Camera-type eye (tissue), 1 donor: ENCODE measurements at places on chromosomes 4 and X. TPM values are rescaled to one million over a fixed set of nuclear protein-coding genes. Genes with fewer than 3 reads are reported as not detected.

The TEX13C gene
- total RNA-seq, result not detected

The FGF16 gene
- 0.66 TPM for total RNA-seq

The PFKFB1 gene
- not detected for total RNA-seq

The CFAP47 gene
- total RNA-seq, result 8.7 TPM

The PABPC5 gene
- total RNA-seq, result 8.4 TPM

The DCAF4L1 gene
- total RNA-seq, result 0.16 TPM

The EPHA5 gene
- total RNA-seq, result 34.1 TPM

The MAGEB2 gene
- not detected for total RNA-seq

The UGT8 gene
- 2.1 TPM for total RNA-seq

The GAGE12E gene
- not detected for total RNA-seq

The MAGEA12 gene
- total RNA-seq, result not detected

The DCAF12L1 gene
- total RNA-seq, result 0.49 TPM

The KLB gene
- 0.11 TPM for total RNA-seq

The FAM114A1 gene
- 126 TPM for total RNA-seq

The PPP1R2C gene
- total RNA-seq, result not detected

The RTL9 gene
- 1.2 TPM for total RNA-seq

The TMPRSS11D gene
- total RNA-seq, result 0.71 TPM

The LONRF3 gene
- total RNA-seq, result 5.0 TPM

The CENPVL3 gene
- total RNA-seq, result 1.9 TPM

The EGFL6 gene
- 75.3 TPM for total RNA-seq

The GABRQ gene
- total RNA-seq, result 1.6 TPM

The PPM1K gene
- 54.4 TPM for total RNA-seq

The TCP11X1 gene
- not detected for total RNA-seq

The GAGE2A gene
- total RNA-seq, result not detected

The ZCCHC12 gene
- 14.9 TPM for total RNA-seq

The IGSF1 gene
- 8.0 TPM for total RNA-seq

The L1CAM gene
- total RNA-seq, result 57.3 TPM

The ANXA3 gene
- total RNA-seq, result 16.8 TPM

The PCDH19 gene
- total RNA-seq, result 28.6 TPM

The TDO2 gene
- total RNA-seq, result 0.82 TPM

The NAT8L gene
- 3.5 TPM for total RNA-seq

The RLIM gene
- 82.5 TPM for total RNA-seq

The RNF212 gene
- 1.6 TPM for total RNA-seq

The PRRG3 gene
- total RNA-seq, result 24.4 TPM

The FAM53A gene
- 4.1 TPM for total RNA-seq

The STOX2 gene
- 40.6 TPM for total RNA-seq

The BRCC3 gene
- 18.5 TPM for total RNA-seq

The HTR2C gene
- total RNA-seq, result 0.49 TPM

The DGKQ gene
- 8.8 TPM for total RNA-seq

The ZNF674 gene
- total RNA-seq, result 11.4 TPM

The GC gene
- not detected for total RNA-seq

The DKK2 gene
- 54.8 TPM for total RNA-seq

The YY2 gene
- 3.2 TPM for total RNA-seq

The SPIN3 gene
- 33.4 TPM for total RNA-seq

The WNK3 gene
- total RNA-seq, result 22.2 TPM

The USP38 gene
- 36.1 TPM for total RNA-seq

The GRIA3 gene
- total RNA-seq, result 21.6 TPM

The SSX3 gene
- not detected for total RNA-seq

The UBE2D3 gene
- total RNA-seq, result 282 TPM

The COL4A6 gene
- total RNA-seq, result 21.6 TPM

The FAM9C gene
- total RNA-seq, result not detected

The CDS1 gene
- total RNA-seq, result 9.1 TPM
